Muscle of arm (tissue), 14 donors: ENCODE measurements at places on chromosomes 1 and 21. TPM values are rescaled to one million over a fixed set of nuclear protein-coding genes. Genes with fewer than 3 reads are reported as not detected.

Gene KRTAP13-2
- polyA plus RNA-seq = not detected

Gene UQCRHL
- 0.80 TPM for polyA plus RNA-seq

Gene TAF13
- polyA plus RNA-seq = 40.9 TPM

DNA sequence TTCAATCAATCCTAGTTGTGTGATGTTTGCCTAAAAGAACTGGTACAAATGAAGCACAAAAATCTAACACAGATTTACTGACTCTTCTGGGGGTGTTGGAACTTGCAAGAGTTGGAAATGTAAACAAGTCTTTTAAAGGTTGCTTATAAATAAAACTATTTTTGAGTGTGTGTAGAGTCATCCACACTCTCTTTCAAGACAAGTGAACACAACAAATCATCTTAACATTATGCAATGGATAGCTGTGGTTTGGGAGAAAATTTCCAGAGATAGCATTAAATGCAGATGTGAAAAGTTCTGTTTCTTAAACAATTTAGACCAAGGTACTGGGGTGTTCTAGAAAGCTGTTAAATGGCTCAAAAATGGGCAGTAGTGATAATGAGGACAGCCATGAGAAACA is 28.7 kb downstream of the C1orf87 start:
- no peak for DNase-seq

DNA sequence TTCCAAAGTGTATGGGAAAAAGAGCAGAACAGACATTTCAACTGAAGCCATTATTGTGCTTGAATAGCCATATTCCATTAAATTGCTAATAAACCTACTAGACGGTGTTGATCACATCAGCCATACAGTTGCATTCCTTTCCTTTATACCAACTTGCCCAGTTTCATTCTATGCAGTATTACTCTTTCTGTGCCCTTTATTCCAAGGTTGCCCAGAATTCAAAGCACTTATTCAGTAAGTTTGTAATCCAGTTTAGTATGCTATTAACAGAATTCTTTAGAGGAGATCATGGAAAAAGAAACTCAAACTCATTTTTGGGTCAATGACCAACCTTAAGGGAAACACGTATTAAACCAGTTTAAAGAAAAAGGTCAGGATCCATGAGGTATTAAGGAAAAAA is 89.5 kb downstream of the DDAH1 start:
- no peak for DNase-seq
